ENCODE measurements at places on chromosomes 16 and 17.

DNA sequence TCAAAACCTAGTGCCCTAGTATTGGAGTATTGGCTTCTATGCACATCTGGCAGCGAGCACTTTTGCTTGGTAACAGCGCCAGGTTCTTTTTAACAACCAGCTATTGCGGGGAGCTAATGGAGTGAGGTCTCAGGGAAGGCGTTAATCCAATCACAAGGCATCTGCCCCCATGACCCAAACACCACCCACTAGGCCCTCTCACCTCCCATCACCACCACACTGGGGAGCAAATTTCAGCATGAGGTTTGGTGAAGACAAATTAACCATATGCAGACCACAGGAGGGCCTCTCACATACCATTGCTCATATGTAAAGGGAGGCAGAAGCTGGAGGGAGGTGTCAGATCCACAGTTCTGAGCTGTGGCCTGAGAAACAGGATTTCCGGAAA, 893 bp upstream of the ODF4 start:
- DNase-seq, result no peak

- no peak for DNase-seq
Observed at GRCh38 chr16:58454178-58454577, 45.8 kb upstream of the NDRG4 start.

- DNase-seq, result no peak
Observed at GRCh38 chr17:13939222-13939621, 130.1 kb upstream of the COX10 start.

DNA sequence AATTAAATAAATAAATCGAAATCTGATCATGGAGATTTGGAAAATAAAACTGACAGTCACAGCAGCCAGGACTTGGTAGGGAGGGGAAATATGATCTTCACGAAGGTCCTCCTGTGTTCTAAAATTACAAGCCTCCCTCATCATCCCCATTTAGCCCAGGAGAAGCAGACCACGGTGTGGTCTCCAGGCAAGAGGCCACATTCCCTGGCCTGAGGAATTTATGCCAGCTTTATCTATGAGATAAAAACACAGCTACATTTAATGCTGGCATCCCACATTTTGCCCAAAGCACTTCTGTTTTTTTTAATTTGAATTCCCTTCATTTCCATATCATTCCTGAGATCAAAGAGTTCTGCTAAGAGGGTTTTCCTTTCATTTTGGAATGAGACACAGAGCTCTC, 43.2 kb downstream of the ABCC12 start:
- no peak for DNase-seq

- peak; percentile 10 for DNase-seq
Observed at GRCh38 chr16:4375717-4376116, 4.1 kb downstream of the VASN start.

GRCh38 chr17:76968707-76969597, 100.7 kb downstream of the MGAT5B start:
- no peak for DNase-seq

DNA sequence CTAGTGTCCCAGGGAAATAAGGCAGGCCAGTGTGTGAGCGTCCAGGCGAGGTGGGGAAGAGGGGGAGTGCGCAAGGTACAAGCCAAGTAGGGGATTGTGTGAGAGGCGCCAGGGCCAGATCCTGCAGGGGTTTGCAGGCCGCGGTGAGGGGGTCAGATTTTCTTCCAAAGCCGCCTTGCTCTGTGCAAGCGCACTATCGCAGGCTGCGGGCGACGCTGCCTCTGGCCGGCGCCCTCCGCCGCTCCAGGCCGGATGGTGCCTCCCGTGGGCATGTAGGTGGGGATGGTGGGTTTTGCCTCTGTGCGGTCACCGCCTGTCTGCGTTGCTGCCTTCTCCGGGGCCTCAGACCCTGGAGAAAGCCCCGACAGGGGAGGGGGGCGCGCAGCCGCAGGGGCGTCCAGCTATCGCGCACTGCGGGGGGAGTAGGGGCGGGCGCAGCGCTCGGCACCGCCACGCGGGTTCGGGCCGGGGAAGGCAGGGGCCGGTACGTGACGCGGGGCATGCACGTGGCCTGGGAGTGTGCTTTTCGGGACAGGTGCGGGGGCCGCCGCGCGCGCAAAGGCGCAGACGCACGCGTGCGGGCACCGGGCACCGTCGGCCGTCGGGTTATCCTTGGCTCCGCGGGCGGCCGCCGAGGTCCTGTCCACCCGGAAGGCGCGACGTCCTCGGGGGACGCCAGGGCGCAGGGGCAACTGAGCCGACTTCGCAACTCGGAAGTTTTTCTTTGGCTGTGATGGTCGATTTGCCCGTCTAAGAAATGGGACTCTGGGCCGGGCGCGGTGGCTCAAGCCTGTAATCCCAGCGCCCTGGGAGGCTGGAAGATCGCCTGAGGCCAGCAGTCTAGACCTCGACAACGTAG, 1.1 kb upstream of the HAPSTR1 start:
- DNase-seq, result no peak

- DNase-seq, result peak; percentile 31
Observed at GRCh38 chr16:5502467-5502869, 404.9 kb upstream of the EEF2KMT start.

GRCh38 chr16:389352-389751, 7.6 kb upstream of the PGAP6 start:
- DNase-seq, result no peak

- no peak for DNase-seq
Observed at GRCh38 chr16:74753180-74753579, 21.4 kb downstream of the FA2H start.

DNA sequence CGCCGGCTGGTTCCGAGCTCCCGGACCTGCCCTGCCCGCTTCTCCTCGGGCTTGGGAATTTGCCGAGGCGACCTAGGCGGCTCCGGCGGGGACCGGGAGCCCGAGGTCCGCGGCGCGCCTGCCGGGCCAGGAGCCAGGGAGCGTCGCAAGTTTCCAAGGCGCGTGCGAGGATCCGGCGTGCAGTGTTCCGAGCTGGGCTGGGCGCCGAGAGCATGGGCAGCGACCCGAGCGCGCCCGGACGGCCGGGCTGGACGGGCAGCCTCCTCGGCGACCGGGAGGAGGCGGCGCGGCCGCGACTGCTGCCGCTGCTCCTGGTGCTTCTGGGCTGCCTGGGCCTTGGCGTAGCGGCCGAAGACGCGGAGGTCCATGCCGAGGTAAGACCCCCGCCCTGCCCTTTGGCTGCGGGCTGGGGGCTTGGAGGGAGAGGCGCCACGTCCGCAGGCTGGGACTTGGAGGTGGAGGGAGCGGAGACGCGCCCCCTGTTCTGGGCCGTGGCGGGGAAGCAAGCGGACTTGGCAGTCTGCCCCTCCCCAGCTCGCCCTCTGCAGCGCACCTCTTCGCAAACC, 668 bp downstream of the MMP15 start:
- DNase-seq, result no peak

DNA sequence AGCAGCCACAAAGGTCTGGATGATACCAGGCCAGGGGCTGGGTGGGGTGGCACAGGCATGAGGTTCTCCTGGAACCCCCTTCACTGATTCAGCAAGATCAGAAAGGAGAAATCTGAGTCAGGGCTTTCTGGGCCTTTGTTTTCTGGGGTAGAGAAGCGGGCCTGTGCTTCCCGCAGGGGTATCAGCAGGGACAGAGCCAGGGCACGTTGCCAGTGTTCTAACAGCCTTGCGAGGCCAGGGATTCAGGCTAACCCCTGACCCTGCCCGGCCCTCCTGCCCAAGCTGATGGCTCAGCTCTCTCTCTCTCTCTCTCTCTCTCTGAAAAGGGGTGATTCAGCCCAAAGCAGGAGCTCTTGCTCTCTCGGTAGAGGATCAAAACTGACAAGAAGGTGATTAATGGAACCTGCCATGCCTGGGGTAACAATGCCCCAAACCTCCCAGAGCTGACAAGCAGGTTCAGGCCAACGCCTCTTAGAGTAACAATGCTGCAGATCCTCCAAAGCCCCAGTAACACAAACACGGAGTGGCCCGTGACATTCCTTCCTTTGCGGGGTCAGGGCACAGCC, 2.0 kb upstream of the KRT13 start:
- DNase-seq, result no peak

GRCh38 chr16:22216191-22216831, 10.2 kb downstream of the EEF2K start:
- DNase-seq, result no peak

- no peak for DNase-seq
Observed at GRCh38 chr17:63452962-63453551, 7.0 kb upstream of the CYB561 start.

GRCh38 chr17:63626551-63627180, 4.4 kb downstream of the MAP3K3 start:
- peak; percentile 23 for DNase-seq

- DNase-seq, result no peak
Observed at GRCh38 chr17:80168371-80168770, 1.5 kb upstream of the CARD14 start.

GRCh38 chr17:12839042-12839441, 49.7 kb downstream of the ARHGAP44 start:
- DNase-seq, result no peak

DNA sequence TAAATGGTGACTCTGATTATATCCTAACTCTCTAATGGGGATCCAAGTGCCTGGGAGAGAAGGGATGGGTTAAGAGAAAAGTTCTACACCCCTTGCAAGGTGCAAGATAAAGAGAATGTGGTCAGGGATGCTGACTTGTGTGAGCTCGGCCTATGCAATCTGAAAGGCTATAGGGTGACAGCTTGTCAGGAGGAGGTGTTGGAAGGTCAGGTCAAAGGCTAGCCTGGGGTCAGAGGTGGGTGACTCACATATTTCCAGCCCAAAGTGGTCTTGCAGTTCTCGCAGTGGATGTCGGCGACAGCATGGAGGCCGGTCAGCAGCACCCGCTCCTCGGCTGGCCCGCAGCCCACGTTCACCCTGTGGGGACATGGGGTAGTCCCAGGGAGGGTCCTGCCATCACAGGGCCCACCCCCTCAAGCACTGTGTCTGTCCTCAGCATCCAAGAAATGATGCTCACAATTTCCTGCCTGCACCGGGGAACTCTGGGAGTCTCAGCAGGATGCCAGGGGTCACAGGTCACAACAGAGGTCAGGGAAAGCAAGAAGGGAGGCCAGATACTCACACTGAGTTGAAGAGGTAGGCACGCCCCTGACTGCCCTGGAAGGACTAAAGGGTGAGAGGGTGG, 1.4 kb downstream of the YPEL3 start:
- DNase-seq, result no peak

Data from kidney glomerular epithelial cell (primary cell).